NCI-H345 (cell line): ENCODE measurements at places on chromosomes 2 and 18.
A peak's percentile ranks its signal among the peaks of the same experiment; 100 is the strongest.

DNA sequence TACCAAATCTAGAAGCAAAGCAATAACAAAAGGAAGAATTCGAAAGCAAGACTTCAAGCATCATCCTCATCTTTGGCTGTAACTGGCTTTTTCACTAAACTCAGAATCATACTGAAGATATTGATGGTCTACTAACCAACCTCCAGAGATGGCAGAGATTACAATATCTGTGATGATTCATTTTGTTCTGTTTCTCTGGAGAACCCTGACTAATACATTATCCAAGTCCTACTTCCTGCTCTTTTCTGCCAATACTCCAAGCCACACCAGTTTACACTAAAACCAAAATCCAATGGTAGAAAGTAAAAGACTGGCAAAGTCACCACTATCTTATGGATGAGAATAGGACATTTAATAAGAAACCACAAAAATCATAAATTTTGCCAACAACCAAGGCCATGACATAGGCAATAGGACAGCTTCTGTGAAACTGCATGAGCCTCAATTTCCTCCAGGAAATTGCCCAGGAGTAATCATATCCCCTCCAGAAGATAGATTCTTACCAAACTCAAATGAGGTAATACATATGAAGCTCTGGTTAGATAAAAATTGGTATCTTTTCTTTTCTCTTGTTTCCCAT is 159.8 kb downstream of the METTL4 start:
- DNase-seq, result no peak

GRCh38 chr18:6219116-6219717 is 195.5 kb downstream of the L3MBTL4 start:
- DNase-seq, result peak; percentile 44

- DNase-seq, result no peak
Observed at GRCh38 chr18:8040021-8040420, 472.9 kb downstream of the PTPRM start.

DNA sequence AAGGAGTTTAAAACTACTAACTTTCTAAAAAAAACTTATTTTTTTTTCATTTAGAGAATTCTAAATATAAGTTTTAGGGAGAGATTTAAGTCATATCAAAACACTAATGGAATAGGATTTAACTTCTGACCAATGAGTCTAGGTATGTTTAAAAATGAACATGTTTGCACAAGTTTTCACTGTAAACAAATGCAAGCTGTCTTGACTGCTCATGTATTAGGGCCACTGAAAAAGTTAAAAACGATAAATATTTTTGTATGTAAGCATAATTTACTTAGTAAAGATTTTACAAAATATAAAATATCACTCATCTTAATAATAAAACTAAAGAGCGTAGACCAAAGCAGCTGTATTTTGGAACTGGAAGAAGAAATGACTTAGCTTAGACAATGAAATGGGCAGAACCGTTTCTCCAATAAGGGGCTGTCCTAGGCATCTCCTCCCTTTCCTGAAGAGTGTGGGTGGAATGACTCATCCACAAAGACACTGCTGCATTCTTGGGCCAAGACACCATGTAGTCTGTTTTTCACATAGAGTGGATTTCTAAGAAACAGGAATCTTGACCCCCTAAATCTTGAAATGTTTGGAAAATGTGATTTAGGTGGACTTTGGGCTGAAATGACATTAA is 118.8 kb downstream of the MEP1B start:
- DNase-seq, result no peak
